CD4-positive, alpha-beta T cell treated with Interleukin-15 for 1 hour (primary cell): ENCODE measurements at places on chromosomes 2 and 18.

GRCh38 chr18:21242141-21242779 lies at the start of gene GREB1L:
Gene GREB1L, plus strand, starts transcription at chr18:21242232. Its CDS starts 141,287 bp downstream, at chr18:21383519.
- DNase-seq, result no peak

DNA sequence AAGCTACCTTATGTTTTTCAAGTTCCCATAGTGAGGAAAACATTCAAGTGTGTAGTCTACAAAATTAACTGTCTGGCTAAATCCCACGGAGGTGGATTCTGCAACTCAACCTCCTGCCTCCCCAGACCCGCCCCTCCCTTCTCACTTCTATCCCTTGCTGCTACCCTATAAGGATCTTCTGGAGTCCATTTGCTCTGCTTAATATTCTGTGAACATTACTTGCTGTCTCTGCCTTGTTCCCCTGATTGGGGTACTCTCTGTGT lies 163.2 kb downstream of the KCNE4 start:
- DNase-seq, result no peak

GRCh38 chr2:199569336-199569735 lies 111.6 kb upstream of the SATB2 start:
- no peak for DNase-seq

GRCh38 chr2:165547900-165548299 lies 78.4 kb downstream of the CSRNP3 start:
- no peak for DNase-seq

DNA sequence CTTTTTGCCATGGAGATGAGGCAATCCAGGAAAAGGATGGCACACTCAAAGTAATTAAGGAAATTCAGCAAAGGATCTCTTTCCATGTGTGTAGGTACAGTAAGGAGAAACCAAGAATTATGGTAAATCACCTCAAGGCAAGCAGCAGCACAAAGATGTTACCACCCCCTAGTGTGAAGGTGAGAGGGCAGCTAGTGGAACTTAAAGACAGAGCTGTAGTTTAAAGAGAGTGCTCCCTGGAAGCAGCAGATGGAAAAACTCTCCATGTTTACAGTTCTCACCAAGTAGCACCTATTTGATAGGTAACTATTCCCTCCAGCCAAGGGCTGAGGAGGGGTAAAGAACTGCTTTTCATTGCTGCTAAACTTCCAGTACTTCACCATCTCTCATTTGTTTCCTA lies 860.4 kb upstream of the CRIM1 start:
- no peak for DNase-seq

- DNase-seq, result no peak
These were observed 176.6 kb downstream of the HDAC4 start for GRCh38 chr2:239224199-239224570.

DNA sequence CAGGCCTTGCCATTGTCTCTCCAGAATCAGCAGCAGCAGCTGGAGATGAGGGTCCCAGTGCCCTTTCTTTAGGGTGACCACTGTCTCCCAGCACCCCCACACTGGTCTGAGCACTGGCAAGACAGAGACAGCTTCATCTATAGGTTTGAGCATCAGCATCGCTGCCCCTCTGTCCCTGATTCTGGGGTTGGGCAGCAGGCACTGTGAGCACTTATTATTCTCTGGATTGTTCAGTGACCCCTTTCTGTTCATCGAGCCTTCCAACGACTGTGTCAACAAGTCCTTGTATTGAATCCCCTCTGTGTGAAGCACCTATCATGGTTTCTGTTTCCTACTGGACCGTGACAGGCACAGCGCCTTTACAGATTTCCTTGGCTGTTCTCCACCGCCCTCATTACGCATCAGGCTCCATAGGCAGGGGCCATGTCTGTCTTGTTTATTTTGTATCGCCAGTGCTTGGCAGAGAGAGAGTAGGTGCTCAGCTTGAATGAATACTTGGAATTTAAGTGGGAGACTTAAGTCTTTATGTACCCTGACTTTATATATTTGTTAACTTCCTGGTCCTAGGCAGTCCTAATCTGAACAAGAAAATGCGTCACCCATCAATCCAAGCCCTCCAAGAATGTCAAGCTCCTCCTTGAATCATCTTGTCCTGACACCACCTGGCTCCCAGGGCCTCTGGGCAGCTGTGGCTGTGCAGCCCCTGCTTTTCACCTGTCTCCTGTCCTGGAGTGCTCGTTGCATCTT lies 11.4 kb downstream of the MALL start:
- no peak for DNase-seq

GRCh38 chr2:64023485-64024258 lies 4.4 kb upstream of the VPS54 start:
- no peak for DNase-seq

DNA sequence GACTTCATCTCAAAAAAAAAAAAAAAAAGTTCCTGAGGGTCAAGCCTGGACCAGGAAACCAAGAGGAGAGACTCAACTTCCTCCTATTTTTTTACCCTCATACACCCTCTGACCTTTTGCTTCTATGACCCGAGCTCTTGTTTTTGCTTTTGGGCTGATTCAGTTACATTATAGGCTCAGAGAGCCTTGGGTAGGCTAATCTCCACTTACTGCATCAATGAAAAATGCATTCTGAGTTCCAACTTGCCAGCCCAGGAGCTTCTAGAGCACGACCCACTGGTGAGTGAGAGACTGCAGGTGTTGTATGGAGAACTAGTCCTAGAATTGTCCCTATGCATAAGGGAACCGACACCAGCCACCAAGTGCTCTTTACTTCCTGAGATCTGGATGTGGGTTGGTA lies 91.1 kb downstream of the CABLES1 start:
- DNase-seq, result no peak

DNA sequence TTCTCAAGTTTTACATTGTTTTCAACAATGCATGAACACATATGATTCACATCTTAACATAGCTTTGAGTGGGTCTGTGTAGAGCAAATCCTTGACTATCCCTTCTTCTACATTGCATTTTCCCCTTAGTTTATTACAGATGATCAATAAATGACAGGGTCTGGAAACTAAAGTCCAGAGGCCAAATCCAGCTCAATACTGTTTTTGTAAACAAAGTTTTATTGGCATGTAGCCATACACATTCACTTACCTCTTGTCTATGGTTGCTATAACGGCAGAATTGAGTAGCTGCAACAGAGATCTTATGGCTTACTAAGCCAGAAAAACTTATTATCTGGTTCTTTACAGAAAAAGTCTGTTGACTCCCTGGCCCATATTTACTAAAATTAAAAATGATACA lies 12.8 kb downstream of the FANCL start:
- no peak for DNase-seq

- no peak for DNase-seq
These were observed 20.3 kb downstream of the SPOPL start for GRCh38 chr2:138521821-138522220.

DNA sequence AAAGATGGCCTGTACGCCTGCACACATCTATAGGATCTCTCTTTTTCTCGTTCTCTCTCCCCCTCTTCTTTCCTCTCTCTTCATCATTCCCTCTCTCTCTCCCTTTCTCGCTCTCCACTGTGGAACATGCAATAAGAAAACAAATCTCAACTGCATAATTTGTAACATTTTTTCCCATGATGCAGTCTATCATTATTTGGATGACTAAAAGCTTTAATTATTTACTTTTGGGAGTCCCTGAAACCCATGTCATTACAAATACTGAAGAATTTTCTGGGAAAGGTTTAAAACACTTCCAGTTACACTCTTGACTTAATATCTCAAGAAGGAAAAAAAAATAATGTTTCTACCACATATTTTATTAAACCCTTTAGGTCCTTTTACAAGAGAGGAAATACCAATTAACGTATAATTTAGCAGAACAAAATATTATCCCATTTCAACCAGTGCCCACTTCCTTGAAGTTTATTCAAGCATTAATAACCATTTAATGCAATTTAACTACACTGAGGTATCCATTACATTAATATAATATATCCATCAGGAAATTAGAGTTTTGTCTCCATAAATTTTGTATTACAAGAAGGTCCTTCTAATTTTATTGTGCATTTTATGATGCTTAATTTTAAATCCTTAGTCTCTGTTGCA lies 1615.2 kb upstream of the ACVR2A start:
- DNase-seq, result no peak

GRCh38 chr18:79796531-79797405 lies 970 bp upstream of the KCNG2 start:
- no peak for DNase-seq

DNA sequence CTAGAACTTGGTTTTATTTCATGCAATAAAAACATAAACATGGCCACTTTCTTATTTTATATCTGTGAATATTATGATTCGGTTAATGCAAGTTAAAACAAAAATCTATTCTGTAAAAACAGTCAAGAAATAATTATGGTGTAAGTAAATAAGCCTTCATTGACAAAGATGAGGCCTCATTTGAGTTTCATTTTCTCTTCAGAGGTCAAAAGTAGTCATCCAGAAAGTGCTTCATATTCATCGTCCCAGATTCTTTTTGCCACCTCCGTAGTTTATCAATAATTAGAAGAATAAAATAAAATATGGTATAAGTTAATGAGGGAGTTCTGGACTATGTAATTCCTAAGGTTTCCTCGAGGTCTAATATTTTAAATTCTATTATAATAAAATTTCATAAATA lies 19.4 kb upstream of the HNRNPA3 start:
- no peak for DNase-seq

DNA sequence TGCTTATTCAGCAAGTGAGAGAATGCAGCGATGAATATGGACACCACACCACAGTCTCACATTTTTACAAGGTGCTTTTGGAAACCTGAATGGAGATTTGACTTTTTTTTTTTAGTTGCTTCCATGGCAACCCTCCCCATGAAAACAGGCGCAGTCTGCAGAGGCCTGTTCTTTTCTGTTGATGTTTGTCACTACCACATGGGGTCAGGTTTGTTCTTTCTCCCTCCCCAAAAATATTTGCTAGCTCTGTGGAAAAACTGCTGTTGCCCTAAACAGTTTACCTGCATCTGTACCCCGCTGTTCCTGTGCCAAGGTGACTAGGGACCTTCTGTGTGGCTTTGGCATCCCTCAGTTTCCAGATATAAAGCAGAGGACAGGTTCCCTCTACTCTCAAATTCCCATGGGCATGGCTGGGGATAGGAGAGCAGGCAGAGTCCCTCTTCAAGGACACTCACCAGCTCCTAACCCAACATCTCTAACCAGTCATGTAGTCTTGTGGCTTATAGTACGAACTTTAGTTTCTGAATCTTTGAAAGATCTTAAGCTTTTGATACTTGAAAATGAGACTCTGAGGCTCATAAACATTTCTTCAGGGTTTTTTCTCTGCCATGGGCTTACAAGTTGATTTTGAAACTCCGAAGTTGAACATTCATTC lies 14.7 kb upstream of the MAPRE2 start:
- DNase-seq, result peak; percentile 41

GRCh38 chr2:160356485-160356884 lies 137.1 kb downstream of the RBMS1 start:
- no peak for DNase-seq

GRCh38 chr18:70036771-70037347 lies 89.2 kb upstream of the CD226 start:
- no peak for DNase-seq

DNA sequence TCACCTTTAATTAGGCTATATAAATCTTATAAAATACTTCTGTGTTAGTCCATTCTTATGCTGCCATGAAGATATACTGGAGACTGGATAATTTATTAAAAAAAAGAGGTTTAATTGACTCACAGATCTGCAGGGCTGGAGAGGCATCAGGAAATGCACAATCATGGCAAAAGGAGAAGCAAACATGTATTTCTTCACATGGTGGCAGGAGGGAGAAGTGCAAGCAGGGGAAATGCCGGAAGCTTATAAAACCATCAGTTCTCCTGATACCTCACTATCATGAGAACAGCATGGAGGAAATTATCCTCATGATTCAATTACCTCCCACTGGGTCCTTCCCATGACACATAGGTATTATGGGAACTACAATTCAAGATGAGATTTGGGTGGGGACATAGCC lies 504.4 kb downstream of the RIT2 start:
- no peak for DNase-seq

GRCh38 chr2:85601771-85602475 lies 575 bp downstream of the TMEM150A start:
- DNase-seq, result no peak

DNA sequence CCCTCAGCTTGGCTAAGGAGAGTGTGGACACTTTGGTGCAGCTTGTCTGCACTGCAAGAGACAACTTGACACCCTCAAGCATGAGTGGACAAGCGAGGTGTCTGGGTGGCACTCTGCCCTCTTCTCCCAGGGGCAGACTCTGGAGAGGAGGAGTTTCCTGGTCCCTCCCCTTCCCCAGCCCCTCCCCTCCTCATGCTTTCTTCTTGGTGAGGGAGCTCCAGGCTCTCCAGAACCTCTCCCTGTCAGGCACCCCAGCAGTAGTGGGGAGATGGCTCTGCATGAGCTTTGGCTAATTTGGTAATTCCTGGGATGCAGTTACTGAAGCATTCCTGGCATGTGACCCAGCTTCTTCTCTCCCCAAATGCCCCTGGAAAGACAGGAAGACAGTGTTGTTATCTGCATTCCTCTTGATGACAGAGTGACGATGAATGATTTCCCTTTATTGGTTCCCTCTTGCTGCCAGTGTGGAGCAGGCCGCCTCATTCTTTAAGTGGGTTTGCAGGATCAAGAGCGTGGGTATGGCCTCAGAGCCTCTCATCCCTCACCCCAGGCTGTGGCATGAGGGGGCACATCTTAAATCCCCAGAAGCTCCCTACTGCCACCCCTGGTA lies 89.2 kb downstream of the STPG4 start:
- DNase-seq, result no peak

DNA sequence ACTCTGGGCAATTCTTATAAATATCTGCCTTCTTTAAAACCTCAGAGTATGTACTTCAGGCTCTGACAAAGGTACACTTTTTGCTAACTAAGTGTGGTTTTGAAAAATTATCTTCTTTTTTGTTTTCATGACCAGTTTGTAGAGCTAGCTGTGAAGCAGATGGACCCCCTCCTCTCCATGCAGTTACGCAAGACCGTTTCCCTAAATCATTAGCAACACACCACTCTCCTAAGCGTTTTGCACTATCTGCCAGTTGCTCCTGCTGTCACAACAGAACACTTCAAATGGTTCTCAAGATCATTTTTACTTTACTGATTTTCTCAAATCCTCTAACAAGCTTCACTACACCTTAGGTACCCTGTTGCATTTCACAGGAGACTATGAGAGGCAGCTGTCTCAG lies 53.3 kb downstream of the GULP1 start:
- DNase-seq, result no peak

- no peak for DNase-seq
These were observed 190.4 kb downstream of the KIAA1328 start for GRCh38 chr18:37019157-37019827.

DNA sequence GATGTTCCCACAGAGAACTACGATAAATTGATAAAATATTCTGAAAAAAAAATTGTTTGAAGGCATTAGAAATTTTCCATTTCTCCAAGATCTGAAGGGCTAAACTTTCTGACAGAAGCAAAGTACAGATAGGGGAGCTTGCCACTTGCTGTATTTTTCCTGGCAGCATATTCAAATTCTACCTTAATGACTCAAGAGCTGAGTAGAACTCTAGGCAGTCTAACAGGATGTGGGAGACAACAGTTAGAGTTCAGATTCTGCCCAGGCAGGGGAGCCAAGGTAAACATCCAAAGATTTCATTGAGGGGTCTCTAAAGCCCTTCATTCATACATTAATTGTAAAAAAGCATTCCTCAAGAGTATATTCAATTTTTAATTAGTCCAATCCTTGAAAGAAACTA lies 46.0 kb upstream of the RIT2 start:
- DNase-seq, result no peak

GRCh38 chr18:5516841-5517240 lies 27.0 kb downstream of the EPB41L3 start:
- DNase-seq, result no peak

GRCh38 chr2:212177724-212178123 lies 360.9 kb downstream of the ERBB4 start:
- no peak for DNase-seq
